ENCODE measurements at places on chromosomes 4 and X.

GRCh38 chrX:22800360-22800759, 199.4 kb upstream of the DDX53 start:
- no peak for DNase-seq

- no peak for DNase-seq
Observed at GRCh38 chr4:80173841-80174240, 23.5 kb upstream of the PRDM8 start.

DNA sequence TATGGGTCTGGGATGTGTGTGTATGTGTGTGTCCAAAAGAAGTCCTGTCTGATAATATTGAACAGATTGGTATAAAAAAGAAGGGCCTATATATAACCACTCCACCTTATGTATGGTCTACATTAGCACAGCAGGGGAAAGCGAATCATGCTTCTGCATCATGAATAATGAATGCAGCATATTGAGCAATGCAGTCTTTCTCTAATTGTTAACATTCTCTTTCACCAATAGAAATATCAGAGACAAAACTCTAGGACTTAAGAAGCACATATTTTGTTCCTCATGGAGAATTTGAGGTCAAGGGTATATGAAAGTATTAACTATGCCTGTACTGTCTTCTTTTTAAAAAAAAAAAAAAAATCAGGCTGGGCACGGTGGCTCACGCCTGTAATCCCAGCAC, 264.3 kb upstream of the NOCT start:
- no peak for DNase-seq

GRCh38 chr4:174522183-174523024, at the start of gene HPGD:
Gene HPGD, minus strand, starts transcription at chr4:174522488. Its CDS starts 37 bp downstream, at chr4:174522451.
- no peak for DNase-seq

DNA sequence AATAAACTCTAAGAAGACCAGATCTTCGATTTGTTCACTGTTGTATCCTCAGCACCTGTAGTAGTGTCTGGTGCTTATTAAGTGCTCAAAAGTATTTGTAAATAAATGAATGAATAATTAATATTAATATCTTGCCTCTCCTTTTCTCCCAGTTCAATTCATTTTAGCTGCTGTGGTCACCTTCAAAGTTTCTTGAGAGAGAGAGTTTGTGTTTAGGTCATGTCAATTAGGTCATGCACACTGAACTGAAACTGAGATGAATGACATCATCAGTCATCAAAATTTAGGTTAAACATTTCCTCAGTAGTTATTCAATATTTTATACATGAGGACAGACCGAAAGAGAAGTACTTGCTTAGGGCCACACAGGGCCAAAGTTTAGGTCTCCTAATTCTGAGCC, 73.5 kb downstream of the ANXA3 start:
- DNase-seq: no peak

GRCh38 chr4:124095621-124096020, 616.9 kb downstream of the ANKRD50 start:
- no peak for DNase-seq

- no peak for DNase-seq
Observed at GRCh38 chrX:13428053-13428786, 108.4 kb upstream of the ATXN3L start.

- DNase-seq: no peak
Observed at GRCh38 chr4:92521941-92522340, 218.2 kb downstream of the GRID2 start.

DNA sequence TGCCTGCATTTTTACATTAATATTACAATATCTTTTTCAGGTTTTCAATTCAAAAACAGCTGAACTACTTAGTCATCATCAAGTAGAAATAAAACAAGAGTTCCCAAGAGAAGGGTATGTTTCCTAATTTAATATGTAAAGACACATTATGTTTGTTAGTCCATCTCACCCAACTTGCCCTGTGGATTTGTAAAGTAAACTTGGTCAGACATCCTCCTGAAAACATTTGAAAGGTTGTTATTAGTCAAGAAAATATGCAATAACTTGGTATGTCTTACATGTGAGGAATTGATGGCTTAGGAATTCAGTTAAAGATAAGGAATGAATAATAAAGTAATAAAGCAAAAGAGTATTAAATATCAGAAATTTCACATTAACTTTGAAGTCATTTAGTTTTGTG, 12.2 kb downstream of the GK start:
- DNase-seq: no peak

GRCh38 chr4:117823388-117823787, 210.9 kb upstream of the NDST3 start:
- DNase-seq: no peak

DNA sequence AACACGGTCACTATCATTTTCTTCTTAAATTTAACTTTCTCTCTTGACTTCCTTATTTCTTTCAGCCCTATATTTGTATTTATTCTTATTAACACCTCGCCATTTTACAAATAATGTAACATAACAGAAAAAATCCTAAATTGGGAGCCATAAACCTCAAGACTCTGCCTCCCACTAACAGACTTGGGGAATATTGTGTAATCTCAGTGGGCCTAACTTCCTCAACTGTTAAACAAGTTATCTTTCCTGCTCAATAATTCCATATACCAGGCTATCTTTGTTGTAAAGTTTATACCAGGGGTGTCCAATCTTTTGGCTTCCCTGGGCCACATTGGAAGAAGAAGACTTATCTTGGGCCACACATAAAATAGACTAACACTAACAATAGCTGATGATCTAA, 26.2 kb downstream of the PRSS12 start:
- no peak for DNase-seq

DNA sequence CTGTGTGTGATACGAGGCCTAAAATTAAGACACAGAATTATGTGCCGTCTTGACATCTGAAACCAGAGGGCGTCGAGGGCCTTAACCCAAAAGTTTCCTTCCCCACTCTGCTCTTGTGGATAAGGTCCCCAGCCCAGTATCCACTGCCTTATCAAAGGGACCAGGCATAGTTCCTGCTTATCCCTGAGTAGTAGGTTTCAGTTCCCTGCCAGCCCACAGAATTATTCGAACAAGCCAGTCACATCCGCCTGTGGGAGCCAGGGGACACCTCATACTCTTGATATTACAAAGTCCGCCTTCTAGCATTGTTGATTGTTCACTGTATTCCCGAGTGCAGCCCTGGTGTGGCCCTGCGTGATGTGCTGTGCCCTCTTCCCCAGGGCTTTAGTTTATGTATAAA, 5.4 kb upstream of the MMRN1 start:
- no peak for DNase-seq

DNA sequence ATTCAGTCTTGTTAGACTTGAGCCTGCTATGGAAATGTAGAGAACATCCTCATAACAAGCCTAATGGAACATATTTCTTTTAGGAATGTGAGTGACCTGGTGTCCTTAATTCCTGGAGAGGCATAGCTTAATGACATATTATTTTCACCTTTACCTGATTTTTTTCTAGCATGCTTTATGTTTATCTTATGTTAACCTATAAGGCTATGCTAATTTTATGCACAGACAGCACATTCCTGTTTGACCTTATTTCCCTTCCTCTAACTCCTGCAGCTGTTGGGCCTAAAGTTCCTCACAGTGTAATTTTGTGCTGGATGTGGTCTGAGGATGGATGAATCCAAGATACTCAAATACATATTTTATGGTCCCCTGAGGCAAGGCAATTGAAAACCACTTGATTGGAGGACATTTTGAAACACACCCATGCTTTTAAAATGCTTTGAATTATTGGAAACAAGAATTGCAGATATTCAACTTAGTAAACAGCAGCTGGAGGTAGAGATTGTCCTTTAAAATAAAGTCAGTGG, 111.5 kb downstream of the LARP7 start:
- no peak for DNase-seq

DNA sequence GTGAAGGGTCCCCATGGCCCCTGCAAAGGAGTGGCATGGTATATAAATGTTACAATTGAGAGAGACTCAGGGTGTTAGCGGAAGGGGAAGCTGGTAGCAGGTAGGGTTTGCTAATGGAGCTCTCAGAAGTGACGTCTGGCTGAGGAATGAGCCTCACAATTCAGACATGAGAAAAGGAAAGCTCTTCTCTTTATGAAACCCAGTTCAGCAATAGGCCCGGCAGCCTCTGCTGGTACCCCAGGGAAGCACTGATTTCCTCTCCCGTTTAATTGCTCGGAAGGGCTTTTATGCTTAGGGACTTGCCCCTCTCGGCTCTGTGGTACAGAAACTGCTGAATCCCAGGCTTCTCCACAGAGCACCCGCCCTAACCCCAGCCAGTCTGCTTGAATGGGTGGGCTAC, 19.4 kb upstream of the AFAP1 start:
- DNase-seq: no peak

- DNase-seq: no peak
Observed at GRCh38 chr4:8410066-8410625, 30.4 kb downstream of the ACOX3 start.

DNA sequence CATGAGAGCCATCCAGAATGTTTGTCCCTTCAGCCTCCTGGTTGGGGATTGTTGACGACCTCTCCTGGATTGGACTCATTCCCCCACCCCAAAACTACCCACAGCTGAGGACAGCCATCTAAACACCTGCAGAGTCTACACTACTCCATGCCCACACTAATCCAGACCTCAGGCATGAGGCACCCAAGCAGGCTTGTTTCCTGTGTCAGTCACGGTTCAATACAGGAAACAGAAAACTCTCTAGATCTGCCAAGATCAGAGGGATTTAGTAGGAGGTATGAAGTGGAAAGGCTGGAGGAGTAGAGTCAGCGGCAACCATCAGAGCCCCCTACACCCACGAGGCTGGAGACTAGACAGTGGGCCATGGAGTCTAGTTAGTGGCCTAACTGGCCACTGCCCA, 37.7 kb downstream of the HAND2 start:
- DNase-seq: no peak

DNA sequence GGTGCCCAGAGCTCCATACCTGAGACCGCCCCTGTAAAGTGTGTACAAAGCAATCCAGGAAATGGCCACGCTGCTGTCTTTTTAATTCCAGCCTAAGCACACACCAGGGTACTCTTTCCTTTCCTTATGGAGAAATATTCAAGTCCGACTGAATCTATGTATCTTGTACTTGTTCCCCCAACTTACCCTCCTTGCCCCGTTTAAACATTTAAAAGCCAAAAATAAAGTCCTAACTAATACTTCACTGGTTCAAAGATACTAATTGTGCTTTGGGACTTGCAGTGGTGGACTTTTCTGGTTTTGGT, 731 bp upstream of the AMMECR1 start:
- no peak for DNase-seq

- DNase-seq: no peak
Observed at GRCh38 chr4:4480685-4481398, 61.0 kb downstream of the STX18 start.

GRCh38 chr4:89419111-89419695, 111.6 kb upstream of the GPRIN3 start:
- no peak for DNase-seq

GRCh38 chr4:141388481-141388880, 167.8 kb downstream of the ZNF330 start:
- DNase-seq: no peak

DNA sequence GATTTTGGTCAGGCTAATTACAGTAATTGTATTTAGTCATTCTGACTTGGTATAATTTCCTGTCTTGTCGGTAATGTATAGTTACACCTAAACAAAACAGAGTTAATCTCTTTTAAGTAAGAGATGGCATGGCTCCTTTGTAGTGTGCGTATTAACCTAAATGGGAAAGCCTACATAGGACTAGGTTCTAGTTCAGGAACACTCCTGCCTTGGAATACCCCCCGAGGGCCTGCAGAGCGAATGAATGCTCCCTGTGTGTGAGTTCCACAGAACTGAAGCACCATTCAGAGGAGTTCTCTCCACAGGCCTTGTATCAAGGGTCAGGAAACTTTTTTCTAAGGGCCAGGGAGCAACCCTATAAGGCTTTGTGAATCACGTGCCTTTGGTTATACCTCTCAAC, 44.9 kb upstream of the STIM2 start:
- no peak for DNase-seq

- DNase-seq: no peak
Observed at GRCh38 chrX:18994713-18995112, 10.8 kb upstream of the PHKA2 start.

DNA sequence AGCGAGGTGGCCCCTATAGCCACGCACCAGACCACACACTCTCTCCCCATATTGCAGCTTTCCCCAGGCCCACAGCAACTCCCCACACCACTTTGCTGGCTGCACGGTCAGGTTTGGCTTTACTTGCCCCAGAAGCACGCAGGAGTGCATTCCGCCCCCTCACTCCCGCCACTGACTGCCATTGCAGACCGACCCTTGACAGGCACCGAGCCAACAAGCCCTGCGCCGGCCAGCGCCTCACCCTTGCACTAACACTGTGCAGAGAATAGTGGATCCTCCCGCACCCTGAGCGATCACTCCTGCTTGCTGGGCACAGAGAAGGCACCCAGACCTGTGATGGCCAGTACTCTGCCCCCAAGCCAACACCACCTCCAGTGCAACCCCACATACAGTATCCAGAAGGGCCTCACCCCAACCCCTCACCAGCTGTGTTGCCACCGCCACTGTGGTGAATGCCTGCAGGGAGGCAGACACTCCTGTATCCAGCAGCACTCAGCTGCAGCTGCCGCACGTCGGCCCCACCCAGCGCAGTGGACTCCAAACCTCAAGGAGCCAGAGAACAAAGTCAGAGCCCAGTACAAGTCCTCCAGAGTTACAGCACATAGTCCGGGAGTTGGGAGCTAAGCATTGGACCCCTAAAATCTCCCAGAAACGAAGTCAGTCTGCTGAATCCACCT, 28.6 kb upstream of the DIAPH2 start:
- no peak for DNase-seq

- no peak for DNase-seq
Observed at GRCh38 chrX:45632506-45632905, 431.8 kb upstream of the DIPK2B start.

DNA sequence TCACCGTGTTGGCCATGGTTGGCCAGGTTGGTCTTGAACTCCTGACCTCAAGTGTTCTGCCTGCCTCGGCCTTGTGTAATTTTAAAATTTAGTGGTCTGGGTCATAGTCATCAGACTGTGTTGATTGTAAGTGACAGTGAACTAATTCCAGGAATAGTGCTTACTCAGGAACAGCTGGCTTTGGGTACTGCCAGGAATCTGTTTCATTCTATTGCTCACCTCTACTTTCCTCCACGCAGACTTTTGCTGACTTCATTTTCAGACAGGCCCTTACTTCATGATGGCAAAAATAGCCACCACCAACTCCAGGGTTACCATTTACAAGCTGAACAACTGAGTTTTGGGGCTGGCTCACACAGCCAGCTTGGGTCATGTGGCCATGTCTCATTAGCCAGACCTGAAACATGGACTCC, 54.6 kb downstream of the FNIP2 start:
- DNase-seq: no peak

DNA sequence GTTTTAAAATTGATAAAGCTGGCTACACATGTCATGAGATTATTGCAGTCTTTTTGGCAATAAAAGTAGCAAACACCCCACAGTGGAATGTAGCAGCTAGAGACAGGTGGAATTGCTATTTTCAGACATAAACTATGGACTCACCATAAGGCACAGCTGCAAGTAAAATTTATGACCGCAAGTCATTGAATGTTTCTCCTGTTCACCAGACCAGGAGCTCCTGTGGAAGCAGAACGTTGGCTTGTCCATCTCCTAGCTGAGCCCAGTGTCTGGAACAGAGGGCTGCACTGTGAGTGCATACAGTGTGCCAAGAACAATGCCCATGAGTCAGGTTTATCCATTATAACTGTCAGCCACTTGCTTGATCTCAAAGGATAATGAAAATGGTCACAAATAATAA, 538.2 kb downstream of the INPP4B start:
- DNase-seq: no peak

- no peak for DNase-seq
Observed at GRCh38 chr4:23934915-23935314, 45.1 kb upstream of the PPARGC1A start.
